ENCODE measurements at places on chromosomes 4 and X. TPM values are rescaled to one million over a fixed set of nuclear protein-coding genes. Genes with fewer than 3 reads are reported as not detected.

- peaks cover 26% of the 10 kb centered on the region for H3K36me3 ChIP-seq
- peak overlapping the region; percentile 69 for H3K4me3 ChIP-seq
- peak; percentile 99 for DNase-seq
- no peaks in the 10 kb centered on the region for H3K27me3 ChIP-seq
- H3K27ac ChIP-seq = peak overlapping the region; percentile 87
Measured at GRCh38 chr4:10106421-10107039, 10.1 kb downstream of the WDR1 start.

- H3K27ac ChIP-seq = no peak overlapping the region
- no peak overlapping the region for H3K4me3 ChIP-seq
- peaks cover 19% of the 10 kb centered on the region for H3K27me3 ChIP-seq
- H3K36me3 ChIP-seq = no peaks in the 10 kb centered on the region
Measured at GRCh38 chr4:174449944-174450785, 72.1 kb downstream of the HPGD start.

Gene ACOT9
- total RNA-seq = 67.2 TPM

Gene RNF175
- total RNA-seq = not detected

Gene AKAP14
- total RNA-seq = not detected

DNA sequence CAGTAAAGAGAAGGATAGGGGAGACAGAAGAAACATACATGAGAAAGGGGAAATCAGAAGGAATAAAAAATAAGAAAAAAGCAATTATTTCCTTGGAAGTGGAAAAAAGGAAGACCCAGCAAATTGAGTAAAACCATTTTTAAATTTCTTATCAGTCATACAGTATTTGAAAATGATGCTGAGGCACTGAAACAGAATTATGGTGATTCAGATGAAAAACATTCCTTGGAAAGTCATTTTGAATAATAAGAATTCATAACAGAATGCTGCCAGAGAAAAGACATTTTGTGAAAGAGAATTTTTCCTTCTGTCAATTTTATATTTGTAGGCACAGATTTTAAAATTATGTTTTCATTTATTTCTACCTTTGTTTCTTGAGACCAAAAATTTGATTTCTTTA lies 895.5 kb upstream of the EPHA5 start:
- no peaks in the 10 kb centered on the region for H3K36me3 ChIP-seq
- no peak overlapping the region for H3K27ac ChIP-seq
- H3K27me3 ChIP-seq = no peaks in the 10 kb centered on the region
- no peaks in the 10 kb centered on the region for H3K4me1 ChIP-seq
- no peak overlapping the region for H3K4me3 ChIP-seq
- DNase-seq = no peak

Gene AWAT2
- total RNA-seq = not detected

DNA sequence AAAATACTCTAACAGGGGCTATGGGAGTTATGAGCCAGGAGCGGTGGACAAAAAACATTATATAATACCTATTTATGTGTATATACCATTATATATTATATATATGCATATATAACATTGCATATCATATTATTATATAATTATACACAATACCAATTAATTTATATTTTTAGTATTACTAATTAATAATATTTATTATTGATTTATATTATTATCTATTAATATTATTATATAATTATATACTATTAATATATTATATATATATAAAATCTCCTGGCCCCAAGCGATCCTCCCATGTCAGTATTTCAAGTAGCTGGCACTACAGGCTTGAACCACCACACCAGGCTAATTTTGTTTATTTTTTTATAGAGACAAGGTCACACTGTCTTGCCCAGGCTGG lies 73.8 kb upstream of the JADE1 start:
- H3K27me3 ChIP-seq = no peaks in the 10 kb centered on the region
- no peaks in the 10 kb centered on the region for H3K36me3 ChIP-seq
- no peak overlapping the region for H3K27ac ChIP-seq
- no peak overlapping the region for H3K4me3 ChIP-seq
- no peaks in the 10 kb centered on the region for H3K4me1 ChIP-seq

- H3K27ac ChIP-seq = no peak overlapping the region
- H3K4me1 ChIP-seq = no peaks in the 10 kb centered on the region
- H3K36me3 ChIP-seq = no peaks in the 10 kb centered on the region
- DNase-seq = no peak
- no peaks in the 10 kb centered on the region for H3K27me3 ChIP-seq
Measured at GRCh38 chr4:93480452-93480851, 348.1 kb upstream of the ATOH1 start.

GRCh38 chr4:152961014-152961772 lies 25.1 kb downstream of the FHDC1 start:
- no peak overlapping the region for H3K4me3 ChIP-seq
- H3K36me3 ChIP-seq = no peaks in the 10 kb centered on the region
- H3K4me1 ChIP-seq = no peaks in the 10 kb centered on the region
- no peak for DNase-seq
- H3K27me3 ChIP-seq = no peaks in the 10 kb centered on the region

GRCh38 chr4:161799710-161800109 lies 364.1 kb downstream of the FSTL5 start:
- H3K27ac ChIP-seq = no peak overlapping the region
- H3K4me3 ChIP-seq = no peak overlapping the region
- no peaks in the 10 kb centered on the region for H3K4me1 ChIP-seq
- H3K36me3 ChIP-seq = no peaks in the 10 kb centered on the region
- no peak for DNase-seq

GRCh38 chrX:39667736-39668482 lies 429.8 kb downstream of the BCOR start:
- peaks cover 22% of the 10 kb centered on the region for H3K4me1 ChIP-seq
- H3K36me3 ChIP-seq = no peaks in the 10 kb centered on the region
- DNase-seq = no peak
- no peak overlapping the region for H3K27ac ChIP-seq
- H3K4me3 ChIP-seq = no peak overlapping the region

Gene MAGEA11
- total RNA-seq = not detected

DNA sequence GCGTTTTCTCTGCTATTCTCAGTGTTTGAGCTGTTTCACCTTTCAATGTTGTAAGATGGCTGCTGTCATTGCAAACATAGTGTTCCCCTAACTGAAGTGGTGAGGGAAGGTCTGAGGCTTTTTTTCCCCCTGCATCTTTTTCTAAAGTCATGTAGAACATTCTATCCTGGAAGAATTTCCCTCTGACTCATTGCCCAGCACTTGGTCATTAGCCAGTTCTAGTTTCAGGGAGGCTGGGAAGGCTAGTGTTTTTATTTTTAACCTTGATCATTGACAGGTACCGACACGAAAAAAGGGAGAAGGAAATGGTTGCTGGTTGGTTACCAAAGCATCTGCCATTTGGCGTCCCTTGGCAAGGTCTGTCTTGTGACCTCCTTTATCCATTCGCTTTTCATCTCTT lies 6.6 kb downstream of the LANCL3 start:
- no peaks in the 10 kb centered on the region for H3K4me1 ChIP-seq
- H3K27ac ChIP-seq = no peak overlapping the region
- no peak for DNase-seq
- H3K27me3 ChIP-seq = no peaks in the 10 kb centered on the region
- H3K36me3 ChIP-seq = no peaks in the 10 kb centered on the region

DNA sequence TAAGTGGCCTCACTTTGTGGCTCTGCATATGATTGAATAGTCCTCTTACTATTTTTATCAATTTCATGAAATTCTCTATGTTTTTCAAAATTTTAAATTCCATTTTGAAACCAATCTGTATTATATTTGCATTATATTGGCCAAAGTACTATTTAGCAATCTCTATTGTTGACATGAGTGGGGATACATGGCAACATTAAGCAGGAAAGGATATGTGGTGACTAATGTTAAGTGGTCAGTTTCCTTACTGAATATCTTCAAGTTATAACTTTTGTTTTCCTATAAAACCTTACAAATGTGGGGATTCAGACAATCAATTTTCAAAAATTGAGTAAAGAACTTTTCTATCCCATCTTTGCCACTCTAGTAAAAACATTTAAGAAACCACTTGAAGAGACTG lies 10.2 kb downstream of the BBS7 start:
- H3K4me1 ChIP-seq = no peaks in the 10 kb centered on the region
- peaks cover 45% of the 10 kb centered on the region for H3K36me3 ChIP-seq
- H3K27ac ChIP-seq = no peak overlapping the region

DNA sequence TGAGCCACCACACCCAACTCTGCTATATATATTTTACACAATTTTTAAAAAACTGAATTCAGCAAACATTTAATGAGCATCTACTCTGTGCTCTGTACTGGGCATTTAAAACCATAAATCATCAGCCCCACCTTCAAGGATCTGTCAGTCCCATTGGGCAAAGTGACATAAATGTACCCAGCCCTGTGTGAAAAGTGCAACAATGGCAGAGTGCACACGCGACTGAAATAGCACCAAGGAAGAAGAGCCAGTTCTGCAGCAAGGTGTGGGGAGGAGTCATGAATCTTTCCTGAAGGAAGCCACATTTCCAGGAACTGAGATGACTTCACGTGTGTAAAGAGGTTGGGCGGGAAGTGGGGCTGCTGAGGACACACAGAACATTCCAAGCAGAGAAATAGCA lies 111.5 kb upstream of the ATP6AP2 start:
- H3K27me3 ChIP-seq = no peaks in the 10 kb centered on the region
- H3K36me3 ChIP-seq = no peaks in the 10 kb centered on the region
- no peak overlapping the region for H3K4me3 ChIP-seq
- H3K27ac ChIP-seq = no peak overlapping the region
- no peaks in the 10 kb centered on the region for H3K4me1 ChIP-seq

Gene LPAR4
- total RNA-seq = not detected

Gene PPP4R3C
- not detected for total RNA-seq

GRCh38 chr4:11489453-11490083 lies 60.9 kb upstream of the HS3ST1 start:
- H3K27me3 ChIP-seq = no peaks in the 10 kb centered on the region
- no peaks in the 10 kb centered on the region for H3K36me3 ChIP-seq
- no peak overlapping the region for H3K27ac ChIP-seq

Gene MND1
- total RNA-seq = 1.2 TPM

DNA sequence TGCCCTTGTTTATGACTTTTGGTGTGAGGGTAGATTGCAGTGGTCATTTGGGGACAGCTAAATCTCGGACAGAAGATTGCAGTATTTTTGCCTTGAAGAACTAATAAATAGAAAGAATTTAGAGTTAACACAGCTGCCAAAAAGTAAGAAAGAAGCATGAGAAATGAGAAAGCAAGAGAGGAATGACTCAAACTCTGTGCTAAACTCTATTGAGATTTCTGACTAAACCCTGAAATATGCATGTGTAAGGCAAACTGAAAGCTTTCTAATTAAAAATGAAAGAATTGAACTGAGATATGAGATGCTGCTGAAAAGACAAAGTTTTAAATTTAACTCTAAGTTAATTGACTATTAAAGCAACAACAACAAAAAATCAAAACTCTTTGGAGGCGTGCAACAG lies 791.3 kb downstream of the RAB28 start:
- no peaks in the 10 kb centered on the region for H3K4me1 ChIP-seq
- H3K27me3 ChIP-seq = no peaks in the 10 kb centered on the region
- H3K27ac ChIP-seq = no peak overlapping the region
- no peak overlapping the region for H3K4me3 ChIP-seq
- peak; percentile 38 for DNase-seq
- no peaks in the 10 kb centered on the region for H3K36me3 ChIP-seq

DNA sequence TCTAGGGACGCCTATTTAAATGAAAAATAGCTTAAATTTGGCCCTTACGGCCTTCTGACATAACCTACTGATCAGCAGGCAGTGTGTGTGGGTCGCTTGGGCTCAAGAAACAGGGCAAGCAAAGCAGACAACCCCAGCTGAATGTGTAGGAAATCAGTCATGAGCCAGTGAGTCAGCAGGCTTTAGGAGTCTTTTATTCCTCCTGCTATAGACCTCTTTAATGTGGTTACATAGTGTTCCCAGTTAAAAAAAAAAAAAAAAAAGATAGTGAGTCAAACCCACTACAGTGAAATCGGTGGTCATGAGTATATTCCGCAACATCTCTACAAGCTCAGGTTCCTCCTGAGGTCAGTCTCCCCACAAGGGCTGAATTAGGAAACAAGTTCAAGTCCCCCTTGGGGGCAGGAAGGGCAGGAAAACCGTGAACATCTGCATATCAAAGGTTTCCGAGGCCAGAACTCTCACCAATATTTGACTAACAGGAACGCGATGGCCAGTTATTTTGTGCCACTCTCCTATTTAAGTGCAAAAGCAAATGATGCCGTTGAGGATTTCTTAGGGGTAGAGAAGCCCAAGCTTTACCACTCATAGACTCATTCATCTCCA lies 32.7 kb downstream of the ACSL1 start:
- H3K4me3 ChIP-seq = no peak overlapping the region
- H3K4me1 ChIP-seq = peaks cover 12% of the 10 kb centered on the region
- H3K27me3 ChIP-seq = no peaks in the 10 kb centered on the region
- peak; percentile 95 for DNase-seq

DNA sequence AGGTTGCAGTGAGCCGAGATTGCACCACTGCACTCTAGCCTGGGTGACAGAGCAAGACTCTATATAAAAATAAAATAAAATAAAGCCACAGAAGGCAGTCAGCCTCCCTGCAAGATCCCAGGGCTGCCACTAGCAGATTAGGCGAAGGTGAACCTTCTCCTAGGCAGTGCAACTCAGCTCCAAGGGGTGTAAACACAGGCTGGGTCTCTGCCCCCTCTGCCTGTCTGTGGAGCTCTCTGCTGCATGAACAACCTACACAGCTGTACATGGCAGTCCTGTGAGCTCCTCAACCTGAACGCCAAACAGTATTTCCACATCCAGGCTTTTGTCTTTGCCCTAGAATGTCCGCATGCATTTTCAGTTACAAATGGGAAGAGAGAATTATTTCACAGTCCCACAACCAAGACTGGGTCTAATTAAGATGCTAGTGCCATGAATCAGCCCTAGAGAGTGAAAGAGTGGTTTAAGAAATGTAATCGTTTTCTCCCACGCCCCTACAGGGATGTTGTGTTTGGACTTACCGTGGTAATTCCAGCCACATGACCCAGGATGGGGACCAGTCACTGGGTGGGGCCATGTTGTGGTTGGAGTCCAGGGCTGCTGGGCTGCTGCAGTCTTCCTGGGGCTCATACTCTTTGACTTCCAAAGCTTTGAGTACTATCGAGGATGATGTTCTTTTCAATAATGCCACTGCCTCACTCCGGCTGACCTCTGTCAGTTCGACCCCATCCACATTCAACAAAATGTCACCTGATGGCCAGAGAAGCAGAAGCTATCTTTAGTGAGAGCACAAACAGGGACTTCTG lies 99.0 kb downstream of the FIP1L1 start:
- DNase-seq = peak; percentile 99
- no peaks in the 10 kb centered on the region for H3K27me3 ChIP-seq
- H3K27ac ChIP-seq = peak overlapping the region; percentile 99
- H3K4me1 ChIP-seq = peaks cover 62% of the 10 kb centered on the region

DNA sequence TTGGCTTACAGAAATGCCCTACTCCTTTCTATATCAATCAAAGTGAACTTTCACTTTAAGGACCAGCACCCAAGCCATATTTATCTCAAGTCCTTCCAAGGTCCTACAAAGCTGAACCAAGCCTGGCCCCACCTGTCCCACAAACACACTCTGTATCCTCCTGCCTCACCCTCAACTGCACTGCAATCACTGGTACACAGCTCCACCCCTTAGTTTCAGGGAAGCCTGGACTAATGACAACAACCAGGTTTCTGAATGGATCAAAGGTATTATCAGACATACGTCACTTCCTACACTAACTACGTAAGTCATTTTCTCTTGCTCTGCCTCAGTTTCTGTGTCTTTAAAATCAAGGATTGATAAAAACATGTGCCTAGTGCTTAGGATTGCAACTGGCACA lies 205.6 kb upstream of the HS3ST1 start:
- H3K27me3 ChIP-seq = no peaks in the 10 kb centered on the region
- H3K27ac ChIP-seq = no peak overlapping the region
- no peak for DNase-seq
- H3K36me3 ChIP-seq = no peaks in the 10 kb centered on the region

Gene IL2RG
- total RNA-seq = not detected
